ENCODE measurements at places on chromosomes 3 and 15.

DNA sequence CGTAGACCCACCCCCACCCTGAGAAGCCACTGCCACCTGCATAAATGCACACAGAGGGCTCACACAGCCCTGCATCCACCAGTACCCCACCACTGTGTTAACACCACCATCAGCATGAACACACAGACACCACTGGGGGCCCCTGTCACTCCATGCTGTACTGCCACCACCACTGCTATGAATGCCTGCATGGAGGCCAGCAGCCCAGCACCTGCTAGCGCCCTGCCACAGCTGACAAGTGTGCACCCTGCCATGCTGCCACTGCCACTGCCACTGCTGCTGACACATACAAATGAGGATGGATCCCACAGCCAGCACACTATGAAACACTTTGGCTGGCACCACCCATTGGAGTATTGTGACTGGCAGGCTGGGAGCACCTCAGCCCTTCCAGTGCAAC, 361.0 kb downstream of the TAFA4 start:
- DNase-seq = no peak

DNA sequence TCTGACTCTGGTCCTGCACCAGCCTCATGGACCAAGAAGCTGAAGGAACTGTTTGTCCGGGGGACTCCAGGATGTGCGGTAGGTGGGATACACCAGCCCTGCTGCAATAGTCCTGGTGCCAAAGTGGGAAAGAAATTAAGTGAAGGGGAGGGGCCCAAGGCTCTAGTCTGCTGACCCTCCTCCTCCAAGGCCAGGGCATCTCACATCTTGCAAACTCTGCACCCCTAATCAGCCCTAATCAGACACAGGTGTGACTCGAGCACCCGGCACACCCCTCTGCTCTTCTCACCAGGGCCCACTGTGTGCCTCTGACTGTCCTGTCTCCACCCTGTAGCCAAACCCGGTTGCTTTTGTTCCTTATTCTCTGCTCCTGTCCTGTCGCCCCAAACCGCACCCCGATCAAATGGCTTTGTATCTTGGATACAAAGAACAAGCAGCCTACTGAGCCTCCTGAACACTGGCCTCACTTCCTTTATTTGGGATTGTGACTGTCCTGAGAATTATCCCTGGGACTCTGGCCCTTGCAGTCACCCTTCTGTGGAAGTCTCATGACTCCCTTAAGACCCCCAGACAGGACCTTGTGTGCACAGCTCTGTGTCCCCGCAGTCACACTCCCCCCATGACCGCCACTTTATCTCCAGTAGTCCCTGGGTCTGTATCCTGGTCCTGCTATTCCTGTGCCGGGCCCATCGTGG, 26.7 kb upstream of the SLC41A3 start:
- no peak for DNase-seq

DNA sequence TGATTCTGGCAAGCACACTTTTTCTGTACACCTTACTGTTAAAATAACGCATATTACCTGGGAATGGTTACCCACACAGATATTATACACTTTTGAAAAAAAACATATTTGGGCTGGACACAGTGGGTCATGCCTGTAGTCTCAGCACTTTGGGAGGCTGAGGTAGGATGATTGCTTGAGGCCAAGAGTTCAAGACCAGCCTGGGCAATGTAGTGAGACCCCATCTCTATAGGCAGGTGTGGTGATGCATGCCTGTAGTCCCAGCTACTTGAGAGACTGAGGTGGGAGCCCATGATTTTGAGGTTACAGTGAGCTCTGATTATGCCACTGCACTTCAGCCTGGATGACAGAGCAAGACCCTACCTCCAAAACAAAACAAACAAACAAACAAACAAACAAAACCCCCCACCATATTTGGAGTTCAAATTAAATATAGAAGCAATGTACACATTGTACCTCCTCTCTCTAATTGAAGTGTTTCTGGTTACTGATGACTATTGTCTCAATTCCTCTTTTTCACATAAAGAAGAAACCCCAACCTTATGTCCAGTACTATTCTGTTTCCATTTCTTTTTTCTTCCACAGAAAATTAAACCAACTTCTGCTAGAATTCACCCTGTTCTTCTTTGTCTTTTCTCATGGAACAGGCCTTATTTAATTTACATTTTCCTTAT, 152.6 kb upstream of the UMPS start:
- no peak for DNase-seq

DNA sequence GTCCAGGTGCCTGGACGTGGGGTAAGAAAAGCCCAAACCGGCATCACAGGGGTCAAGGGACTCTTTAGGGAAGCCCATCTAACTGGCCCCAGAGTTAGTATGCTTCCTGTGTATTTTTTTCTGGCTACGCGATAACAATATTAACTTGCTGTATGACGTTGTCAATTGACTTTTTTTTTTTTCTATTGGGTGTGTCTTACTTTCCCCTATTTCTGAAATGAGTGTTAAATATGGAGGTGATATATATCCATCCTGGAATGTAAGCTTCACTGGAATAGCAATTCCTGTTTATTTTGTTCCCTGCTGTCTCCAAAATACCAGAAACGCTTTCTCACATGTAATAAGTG, 598 bp upstream of the GMNC start:
- DNase-seq = no peak

- no peak for DNase-seq
These were observed 534.4 kb downstream of the ZNF385D start for GRCh38 chr3:21216598-21216997.

DNA sequence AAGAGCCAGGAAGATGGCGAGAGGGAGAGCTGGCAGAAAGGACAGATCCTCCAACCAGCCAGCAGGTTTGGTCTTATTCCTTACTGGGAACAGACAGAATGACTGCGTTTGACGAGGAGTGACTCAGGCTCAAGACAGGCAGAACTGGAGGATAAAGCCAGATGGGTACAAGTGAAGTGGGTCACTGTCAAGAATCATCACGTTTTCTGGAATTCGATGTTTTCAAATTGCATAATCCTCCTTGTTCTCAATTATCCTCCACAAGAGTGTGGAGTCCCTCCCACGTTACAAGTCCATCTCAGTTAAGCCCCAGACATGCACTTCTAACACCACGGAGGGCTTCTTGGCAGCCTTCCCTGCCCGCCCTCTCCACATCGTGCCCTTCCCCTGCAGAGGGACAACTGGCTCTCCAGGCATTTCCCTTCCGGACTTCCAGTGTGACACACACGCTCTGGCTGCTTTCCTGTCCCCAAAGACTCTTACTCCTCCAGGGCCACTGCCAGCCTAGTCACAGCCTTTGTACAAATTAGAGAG, 183.1 kb downstream of the CHST2 start:
- no peak for DNase-seq
